ENCODE measurements at places on chromosomes 11 and 22.

GRCh38 chr22:43848366-43849171 is 13.7 kb downstream of the SULT4A1 start:
- no peak overlapping the region for H3K27ac ChIP-seq
- H3K4me1 ChIP-seq, result no peaks in the 10 kb centered on the region
- no peak overlapping the region for H3K4me3 ChIP-seq
- DNase-seq, result no peak

- H3K36me3 ChIP-seq, result no peaks in the 10 kb centered on the region
- H3K4me3 ChIP-seq, result no peak overlapping the region
- H3K27me3 ChIP-seq, result peaks cover 68% of the 10 kb centered on the region
- no peak overlapping the region for H3K27ac ChIP-seq
These were observed 35.1 kb upstream of the FJX1 start for GRCh38 chr11:35583126-35583525.

- DNase-seq, result no peak
- no peaks in the 10 kb centered on the region for H3K36me3 ChIP-seq
- H3K4me1 ChIP-seq, result no peaks in the 10 kb centered on the region
- no peak overlapping the region for H3K4me3 ChIP-seq
These were observed 7.2 kb downstream of the SGSM1 start for GRCh38 chr22:24812950-24813775.

- no peak for DNase-seq
- H3K27me3 ChIP-seq, result no peaks in the 10 kb centered on the region
- H3K27ac ChIP-seq, result peak overlapping the region; percentile 98
- H3K36me3 ChIP-seq, result peaks cover 13% of the 10 kb centered on the region
- peaks cover 20% of the 10 kb centered on the region for H3K4me1 ChIP-seq
- H3K4me3 ChIP-seq, result peak overlapping the region; percentile 33
These were observed 1.9 kb upstream of the GRAP2 start for GRCh38 chr22:39898997-39899396.

DNA sequence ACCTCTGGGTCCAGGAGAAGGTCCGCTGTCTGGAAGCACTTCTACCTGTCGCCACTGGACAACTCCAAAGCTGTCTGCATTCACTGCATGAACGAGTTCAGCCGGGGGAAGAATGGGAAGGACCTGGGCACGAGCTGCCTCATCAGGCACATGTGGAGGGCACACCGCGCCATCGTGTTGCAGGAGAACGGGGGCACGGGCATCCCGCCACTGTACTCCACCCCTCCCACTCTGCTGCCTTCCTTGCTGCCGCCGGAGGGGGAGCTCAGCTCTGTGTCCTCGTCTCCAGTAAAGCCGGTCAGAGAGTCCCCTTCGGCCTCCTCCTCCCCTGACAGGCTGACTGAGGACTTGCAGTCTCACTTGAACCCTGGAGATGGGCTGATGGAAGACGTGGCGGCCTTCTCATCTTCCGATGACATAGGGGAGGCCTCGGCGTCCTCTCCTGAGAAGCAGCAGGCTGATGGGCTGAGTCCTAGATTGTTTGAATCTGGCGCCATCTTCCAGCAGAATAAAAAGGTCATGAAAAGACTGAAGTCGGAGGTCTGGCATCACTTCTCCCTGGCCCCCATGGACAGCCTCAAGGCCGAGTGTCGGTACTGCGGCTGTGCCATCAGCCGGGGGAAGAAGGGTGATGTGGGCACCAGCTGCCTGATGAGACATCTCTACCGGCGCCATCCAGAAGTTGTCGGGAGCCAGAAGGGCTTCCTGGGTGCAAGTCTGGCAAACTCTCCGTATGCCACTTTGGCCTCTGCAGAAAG is 31.0 kb downstream of the ZBED4 start:
- H3K27ac ChIP-seq, result no peak overlapping the region
- DNase-seq, result no peak
- no peaks in the 10 kb centered on the region for H3K27me3 ChIP-seq
- no peak overlapping the region for H3K4me3 ChIP-seq

GRCh38 chr11:78392854-78393253 is 24.8 kb downstream of the GAB2 start:
- no peak for DNase-seq
- H3K27me3 ChIP-seq, result no peaks in the 10 kb centered on the region
- no peak overlapping the region for H3K4me3 ChIP-seq
- no peak overlapping the region for H3K27ac ChIP-seq

DNA sequence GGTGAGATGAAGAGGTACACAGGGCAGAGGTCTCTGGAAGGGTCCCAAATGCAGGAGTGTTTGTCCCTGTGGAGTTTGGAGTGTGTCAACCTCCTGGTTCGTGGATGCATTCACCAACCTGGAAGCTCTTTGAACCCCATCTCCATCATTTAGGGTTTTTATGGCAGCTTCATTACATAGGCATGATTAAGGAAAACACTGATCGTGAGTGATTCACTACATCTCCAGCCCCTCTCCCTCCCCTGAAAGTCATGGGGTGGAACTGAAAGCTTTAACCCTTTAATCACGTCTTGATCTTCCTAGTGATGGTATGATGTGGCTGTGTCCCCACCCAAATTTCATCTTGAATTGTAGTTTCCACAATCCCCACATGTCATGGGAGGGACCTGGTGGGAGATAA is 19.8 kb upstream of the INCENP start:
- H3K27me3 ChIP-seq, result no peaks in the 10 kb centered on the region
- no peak overlapping the region for H3K27ac ChIP-seq
- H3K36me3 ChIP-seq, result peaks cover 2% of the 10 kb centered on the region
- H3K4me3 ChIP-seq, result no peak overlapping the region

DNA sequence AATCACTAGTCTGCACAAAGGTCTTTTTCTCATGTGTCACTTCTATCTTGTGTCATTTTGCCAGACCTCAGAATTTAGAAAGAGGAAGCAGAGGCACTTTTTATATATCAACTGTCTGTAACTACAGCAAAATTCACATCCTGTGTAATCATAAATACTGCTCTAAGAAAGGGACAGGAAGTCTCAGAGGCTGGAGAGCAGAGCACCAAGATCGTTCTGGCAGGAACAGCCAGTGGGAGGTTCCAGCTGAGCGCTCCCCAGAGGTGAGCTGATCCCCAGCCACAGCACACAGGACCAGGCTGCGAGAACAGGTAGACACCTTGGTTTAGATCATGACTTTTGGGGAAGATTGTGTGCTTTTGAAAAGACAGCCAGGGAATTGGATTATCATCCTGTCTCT is at the start of gene MS4A7:
Gene MS4A7, plus strand, starts transcription at position 179 of the 400 bp plus-strand sequence. CDS start 4,610 bp downstream, outside the sequence.
- no peaks in the 10 kb centered on the region for H3K36me3 ChIP-seq
- H3K27me3 ChIP-seq, result peaks cover 48% of the 10 kb centered on the region
- H3K4me1 ChIP-seq, result peaks cover 7% of the 10 kb centered on the region
- DNase-seq, result no peak
- H3K27ac ChIP-seq, result peak within 1 kb of the TSS; percentile 23

DNA sequence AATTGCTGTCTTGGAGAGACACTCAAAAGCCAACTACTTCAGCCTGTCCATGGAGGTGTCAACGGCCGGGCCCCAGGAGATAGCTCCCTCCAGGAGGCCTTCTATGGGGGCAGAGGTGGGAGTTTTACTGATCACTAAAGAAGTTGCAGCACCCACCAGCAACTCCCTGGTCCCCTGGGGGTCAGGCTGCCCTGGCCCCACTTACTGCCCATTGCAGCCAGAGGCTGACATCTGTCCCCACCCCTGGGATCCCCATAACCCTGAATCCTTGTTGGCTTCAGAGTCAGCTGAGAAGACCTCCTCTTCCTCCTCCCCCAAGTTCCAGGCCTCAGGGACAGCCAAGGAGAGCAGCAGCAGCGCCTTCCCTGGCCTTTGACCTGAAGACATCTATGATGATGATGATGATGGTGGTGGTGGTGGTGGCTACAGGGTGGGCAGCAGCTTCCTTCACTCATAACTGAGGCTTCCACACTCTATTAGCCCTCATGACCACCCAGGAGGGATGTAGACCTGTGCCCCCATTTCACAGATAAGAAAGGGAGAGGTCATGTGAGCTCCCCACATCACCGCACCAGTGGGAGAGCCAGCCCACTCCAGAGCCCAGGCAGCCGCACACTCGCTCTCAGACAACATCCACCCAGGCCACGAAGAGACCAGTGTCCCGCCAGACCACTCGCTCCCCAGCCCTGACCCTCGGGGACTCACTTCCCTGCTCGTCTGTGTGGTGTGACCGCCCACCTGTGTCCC is 43.8 kb upstream of the FGF3 start:
- peaks cover 93% of the 10 kb centered on the region for H3K27me3 ChIP-seq
- no peak overlapping the region for H3K27ac ChIP-seq
- no peaks in the 10 kb centered on the region for H3K4me1 ChIP-seq
- DNase-seq, result no peak
- no peaks in the 10 kb centered on the region for H3K36me3 ChIP-seq

DNA sequence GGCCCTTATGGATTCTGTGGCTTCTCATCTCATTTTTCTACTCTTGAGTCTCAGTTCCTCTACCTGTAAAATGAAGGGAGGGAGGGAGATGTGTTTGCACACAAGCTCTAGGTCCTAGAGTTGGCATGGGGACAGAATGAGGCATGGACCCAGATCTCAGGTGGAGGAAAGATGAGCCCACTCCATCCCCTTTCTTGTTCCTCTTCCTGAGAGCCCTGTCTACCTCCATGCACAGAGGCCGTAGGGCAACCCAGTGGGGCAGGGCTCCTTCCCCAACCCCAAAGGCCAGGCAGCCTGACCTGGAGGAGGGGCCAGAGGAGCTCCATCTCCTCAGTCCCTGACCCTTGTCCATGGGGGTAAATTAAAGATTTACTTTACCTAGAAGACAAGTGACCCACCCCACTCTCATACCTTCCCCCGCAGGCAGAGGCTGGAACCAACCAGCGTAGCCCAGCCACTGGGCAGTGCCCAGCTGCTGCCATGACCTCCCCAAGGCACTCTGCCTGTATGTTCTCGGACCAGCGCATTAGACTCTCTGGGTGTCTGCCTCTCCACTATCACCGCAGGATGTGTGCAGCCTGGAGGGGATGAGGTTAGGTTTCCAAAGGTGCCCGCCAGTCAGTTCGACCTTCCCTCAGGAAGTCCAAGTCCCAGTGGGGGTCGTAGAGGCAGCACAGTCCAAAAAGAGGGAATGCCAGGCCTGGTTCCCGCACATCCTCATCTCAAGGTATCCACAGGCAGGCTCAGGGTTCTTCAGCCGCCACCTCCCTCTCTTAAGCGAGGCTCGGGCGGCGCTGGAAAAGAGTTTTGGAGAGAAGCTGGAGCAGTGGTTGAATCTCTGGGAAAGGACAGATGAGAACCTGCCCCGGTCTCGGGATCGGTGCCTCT is 3.0 kb downstream of the SMTN start:
- peak overlapping the region; percentile 81 for H3K4me3 ChIP-seq
- no peaks in the 10 kb centered on the region for H3K27me3 ChIP-seq
- H3K4me1 ChIP-seq, result peaks cover 32% of the 10 kb centered on the region
- no peak for DNase-seq
- H3K27ac ChIP-seq, result peak overlapping the region; percentile 68
- peaks cover 6% of the 10 kb centered on the region for H3K36me3 ChIP-seq

DNA sequence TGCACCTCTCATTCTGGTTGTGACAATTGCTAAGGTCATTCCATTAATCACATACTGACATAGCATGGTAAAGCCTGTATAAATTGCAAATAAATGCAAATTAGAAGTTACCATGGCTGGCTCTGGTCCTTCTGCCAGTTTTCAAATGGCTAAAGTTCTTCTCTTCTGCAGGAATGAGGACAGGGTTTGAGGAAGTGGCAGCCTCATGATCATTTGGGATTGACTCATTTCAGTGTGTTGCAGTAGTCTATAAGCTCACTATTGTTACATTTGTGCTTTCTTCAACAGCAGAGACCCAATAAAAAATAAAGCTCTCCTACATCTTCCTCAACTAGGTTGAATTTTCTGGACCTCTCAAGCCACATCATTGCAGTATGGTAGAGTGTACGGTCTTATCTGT is 60.3 kb downstream of the NECTIN1 start:
- peaks cover 2% of the 10 kb centered on the region for H3K4me1 ChIP-seq
- peaks cover 1% of the 10 kb centered on the region for H3K27me3 ChIP-seq
- no peak overlapping the region for H3K27ac ChIP-seq

DNA sequence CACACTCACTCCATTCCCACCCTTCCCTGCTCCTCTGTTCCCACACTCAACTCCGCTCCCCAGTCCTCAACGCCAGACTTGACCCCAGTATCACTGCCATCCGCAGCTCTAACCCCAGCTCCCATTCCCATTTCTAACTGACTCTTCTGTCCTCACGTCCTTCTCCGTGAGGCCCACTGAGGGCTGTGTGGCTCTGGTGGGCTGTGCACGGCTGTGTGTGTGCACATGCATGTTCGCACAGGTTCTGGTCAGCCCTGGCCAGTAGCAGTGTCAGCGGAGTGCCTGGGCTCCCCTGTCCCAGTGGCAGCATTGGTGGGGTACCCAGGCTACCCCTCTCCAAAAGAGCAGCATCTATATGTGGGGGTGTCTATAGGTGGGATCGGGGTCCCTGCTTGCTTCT is 5.0 kb downstream of the CAPN1 start:
- no peaks in the 10 kb centered on the region for H3K27me3 ChIP-seq
- no peak overlapping the region for H3K27ac ChIP-seq
- peaks cover 42% of the 10 kb centered on the region for H3K4me1 ChIP-seq
- no peak for DNase-seq
